ENCODE measurements at places on chromosomes 6 and 20.

- DNase-seq: no peak
Observed at GRCh38 chr6:55399351-55399750, 72.1 kb downstream of the GFRAL start.

- DNase-seq: no peak
Observed at GRCh38 chr6:106688177-106688951, 59.0 kb downstream of the QRSL1 start.

DNA sequence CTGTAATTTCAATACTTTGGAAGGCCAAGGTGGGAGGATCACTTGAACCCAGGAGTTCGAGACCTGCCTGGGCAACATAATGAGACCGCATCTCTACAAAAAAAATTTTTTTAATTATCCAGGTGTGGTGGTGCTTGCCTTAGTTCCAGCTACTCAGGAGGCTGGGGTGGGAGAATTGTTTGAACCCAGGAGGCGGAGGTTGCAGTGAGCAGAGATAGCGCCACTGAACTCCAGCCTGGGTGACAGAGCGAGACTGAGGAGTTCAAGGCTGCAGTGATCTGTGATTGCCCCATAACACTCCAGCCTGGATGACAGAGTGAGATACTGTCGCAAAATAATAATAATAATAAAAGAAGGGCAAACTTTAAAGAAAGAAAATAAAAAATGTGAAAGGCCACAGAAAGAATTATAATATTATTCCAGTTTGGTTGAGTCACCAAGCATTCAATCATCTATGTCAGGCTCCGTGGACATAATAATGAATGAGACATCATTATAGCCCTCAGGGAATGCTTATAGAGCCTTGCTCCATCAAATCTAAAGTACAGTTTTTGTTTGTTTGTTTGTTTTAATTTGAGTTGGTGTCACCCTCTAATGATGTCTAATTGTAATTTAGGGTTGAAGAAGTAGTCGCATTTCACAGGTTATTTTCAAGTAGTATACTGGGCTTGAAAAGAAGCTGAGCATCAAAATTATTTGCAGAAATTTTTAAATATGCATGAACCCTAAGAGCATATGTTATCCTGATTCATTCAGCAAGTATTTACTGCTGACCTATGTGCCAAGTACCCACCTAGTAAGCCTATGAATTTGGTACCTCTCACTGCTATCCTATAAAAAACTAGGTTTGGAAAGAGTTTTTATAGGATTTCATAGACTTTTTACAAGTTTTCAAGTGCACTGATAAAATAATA lies 15.1 kb downstream of the GLYATL3 start:
- no peak for DNase-seq

GRCh38 chr20:9509246-9509645 lies 5.1 kb upstream of the LAMP5 start:
- DNase-seq: no peak

DNA sequence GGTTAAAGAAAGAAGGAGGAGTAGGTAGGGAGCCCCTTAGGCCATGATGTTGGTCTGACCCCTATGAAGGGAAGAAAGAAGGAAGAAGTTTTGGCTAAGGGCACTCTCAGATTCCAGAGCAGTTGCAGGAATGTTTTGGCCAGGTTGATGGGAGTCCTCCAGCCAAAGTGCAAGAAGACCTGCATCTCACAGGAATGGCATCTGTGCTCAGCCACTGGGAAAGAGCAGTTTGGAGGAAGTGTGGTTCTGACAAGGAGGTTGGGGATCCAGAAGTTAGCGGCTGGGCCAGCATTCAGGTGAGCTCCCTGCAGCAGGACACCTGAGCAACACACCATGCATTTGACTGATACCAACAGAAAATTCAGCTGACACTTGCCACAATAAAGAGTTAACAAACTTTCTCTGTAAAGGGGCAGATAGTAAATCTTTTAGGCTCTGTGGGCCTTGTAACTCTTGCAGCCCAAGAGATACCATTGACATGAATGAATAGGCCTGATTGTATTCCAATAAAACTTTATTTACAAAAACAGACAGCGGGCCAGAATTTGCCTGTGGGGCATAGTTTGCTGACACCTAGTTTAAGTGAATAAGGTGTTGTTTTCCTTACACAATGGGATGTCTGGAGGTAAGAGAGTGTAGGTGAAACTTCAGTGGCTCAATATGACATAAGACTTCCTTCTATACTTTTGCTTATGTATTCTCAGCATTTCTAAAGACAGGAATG lies 71.0 kb downstream of the EDN1 start:
- no peak for DNase-seq

DNA sequence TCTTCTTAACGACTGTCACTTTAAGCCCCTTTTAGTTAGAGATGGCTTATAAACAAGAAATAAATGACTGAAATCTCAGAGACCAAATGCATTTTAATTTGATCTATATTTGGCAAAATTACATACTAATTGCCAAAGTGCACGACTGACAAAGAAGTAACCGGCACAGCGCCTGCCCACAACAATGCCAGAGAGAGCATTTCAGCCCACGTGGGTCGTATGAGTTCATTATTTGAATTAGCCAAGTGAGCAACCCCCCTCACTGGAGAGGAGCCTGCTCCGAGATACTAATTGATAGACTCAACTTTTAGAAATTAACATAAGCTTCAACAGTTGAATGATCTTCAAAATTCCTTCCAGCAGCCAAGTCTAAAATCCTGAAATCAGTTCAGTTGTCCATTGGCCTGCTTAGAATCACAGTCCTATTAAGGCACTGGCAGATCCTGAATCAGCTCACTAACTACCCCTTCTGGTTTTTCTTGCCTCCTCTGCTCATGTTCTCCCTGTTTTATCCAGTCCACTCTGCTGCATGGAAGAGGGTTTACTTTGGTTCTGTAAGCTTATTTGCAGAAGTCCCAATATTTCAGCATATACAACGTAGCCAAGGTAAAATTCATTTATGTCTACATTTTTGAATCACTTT lies 519.1 kb upstream of the AGPAT4 start:
- no peak for DNase-seq

- DNase-seq: no peak
Observed at GRCh38 chr6:49606721-49607390, 29.8 kb downstream of the RHAG start.

- peak; percentile 3 for DNase-seq
Observed at GRCh38 chr6:167329014-167329413, 4.1 kb downstream of the TTLL2 start.

DNA sequence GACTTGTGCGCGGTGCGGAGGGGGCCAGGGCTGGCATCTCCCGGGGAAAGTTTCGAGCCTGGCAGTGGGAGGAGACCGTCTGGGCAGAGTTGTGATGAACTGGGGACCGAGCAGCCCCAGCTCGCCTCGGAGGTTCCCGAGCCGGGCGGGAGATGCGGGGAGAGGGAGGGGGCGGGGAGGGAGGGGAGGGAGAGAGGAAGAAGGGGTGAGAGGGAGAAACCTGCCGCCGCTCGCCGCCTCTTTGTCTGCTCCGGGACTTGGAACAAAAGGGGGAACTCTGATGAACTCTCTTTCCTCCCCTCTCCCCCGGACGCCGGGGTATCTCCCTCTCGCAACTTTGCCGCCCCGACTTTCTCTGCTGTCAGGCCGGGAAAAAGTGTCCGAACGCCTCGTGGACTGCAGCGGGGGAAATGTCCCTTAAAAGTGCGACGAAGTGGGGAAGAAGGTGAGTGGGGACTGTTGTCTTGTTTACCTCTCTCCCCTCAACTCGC lies 72.7 kb downstream of the SOX4 start:
- DNase-seq: no peak

GRCh38 chr20:57964011-57964862 lies 254.4 kb upstream of the PMEPA1 start:
- no peak for DNase-seq

DNA sequence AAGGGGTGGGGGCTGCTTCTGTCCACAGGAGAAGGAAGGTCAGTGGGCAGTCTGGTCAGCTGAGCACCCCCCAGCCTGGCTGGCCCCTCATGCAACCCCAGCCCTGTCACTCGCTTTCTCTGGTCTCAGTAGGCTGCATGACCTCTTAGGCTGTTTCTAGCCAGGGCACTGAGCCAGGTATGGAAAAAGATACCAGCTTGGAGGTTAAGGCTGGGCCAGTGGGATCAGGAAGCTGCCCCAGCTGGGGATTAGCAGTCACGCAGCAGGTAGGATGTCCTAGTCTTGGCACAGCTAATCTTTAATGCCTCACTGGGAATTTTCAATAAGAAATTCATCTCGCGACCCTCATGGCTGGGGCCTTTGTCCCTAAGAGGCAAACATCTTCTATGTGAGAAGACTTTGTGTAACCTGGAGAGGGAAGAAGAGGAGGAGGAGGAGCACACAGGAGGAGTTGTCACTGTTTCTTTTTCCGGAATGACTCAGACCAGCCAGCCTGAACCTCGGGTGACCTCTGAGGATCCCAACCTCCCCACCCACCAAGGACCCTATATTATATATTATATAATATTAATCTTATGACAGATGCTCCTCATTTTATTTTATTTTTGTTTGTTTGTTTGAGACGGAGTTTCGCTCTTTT lies 2.4 kb upstream of the BPIFA2 start:
- DNase-seq: no peak

DNA sequence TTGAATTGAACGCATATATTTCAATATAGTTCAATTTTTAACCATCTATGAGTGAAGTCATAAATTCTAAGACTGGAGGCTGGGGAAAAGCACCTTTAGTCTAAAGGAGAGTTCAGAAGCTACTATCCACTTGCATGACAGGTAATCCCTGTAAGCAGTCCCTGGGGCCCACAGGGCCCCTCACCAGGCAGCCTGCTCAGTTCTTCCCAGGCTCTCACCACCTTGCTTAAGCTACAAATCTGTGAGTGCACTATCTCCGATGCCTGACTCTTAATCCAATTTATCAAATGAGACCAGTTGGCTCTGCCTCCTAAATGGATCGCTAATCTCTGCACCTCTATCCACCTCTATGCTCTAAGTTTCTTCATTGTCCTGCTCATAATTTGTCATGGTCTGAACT lies 413.8 kb downstream of the PTPRT start:
- DNase-seq: no peak

DNA sequence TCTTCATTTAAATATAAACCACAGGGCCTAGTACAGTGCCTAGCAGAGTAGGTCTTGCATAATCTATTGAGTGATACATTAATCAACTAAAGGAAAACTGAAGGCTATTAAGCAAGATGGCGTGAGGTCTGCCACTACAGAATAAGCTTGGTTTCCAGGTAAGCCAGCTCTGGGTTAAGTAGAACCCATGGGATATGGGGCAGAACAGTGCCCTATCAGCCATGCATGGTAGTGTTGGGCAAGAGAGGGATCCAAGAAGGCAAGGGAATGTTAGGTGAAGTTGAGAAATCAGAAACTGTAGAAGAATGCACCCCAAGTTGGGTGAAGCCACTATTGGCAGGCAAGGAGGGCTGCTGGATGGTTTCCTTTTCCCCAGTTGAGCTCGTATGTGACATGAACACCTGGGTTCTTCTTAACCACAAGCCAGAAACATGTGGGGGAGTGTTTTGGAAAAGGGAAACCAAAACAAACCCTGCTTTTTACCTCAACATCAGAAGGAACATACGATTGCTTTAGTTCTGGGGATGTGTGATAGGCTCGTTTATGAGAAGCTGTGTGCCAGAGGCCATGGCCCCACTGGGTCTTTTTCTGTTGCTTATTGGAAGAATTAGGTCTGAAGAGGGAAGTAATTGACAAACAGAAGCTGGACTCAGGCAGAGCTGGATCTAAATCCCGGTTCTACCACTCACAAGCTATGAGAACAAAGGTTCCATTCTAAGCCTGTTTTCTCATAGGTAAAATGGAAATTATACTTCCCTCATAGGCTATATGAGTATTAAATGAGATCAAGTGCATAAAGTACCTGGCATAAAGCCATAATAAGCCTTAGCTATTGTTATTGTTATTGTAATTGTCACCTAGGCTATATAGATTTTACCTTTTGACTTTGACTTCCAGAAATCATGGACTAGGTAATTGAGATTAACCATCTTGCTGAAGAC lies 33.5 kb downstream of the NEDD9 start:
- no peak for DNase-seq

DNA sequence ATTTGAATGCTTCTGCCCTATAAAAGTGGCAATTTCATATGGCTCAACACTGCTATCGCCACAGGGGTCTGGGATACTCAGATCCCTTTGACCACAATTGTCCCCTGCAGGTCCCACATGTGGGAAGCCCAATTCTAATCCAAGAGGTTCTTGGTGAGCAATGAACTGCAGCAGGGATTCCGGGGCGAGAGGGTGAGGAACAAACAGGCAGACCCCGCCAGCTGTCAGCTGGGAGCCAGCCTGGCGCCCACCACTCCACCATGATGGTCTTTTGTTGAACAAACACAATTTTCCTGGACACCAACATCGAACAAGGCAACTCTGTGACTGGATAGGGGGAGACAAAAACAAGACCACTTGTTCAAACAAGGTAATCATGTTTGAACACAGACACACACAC lies 80.5 kb downstream of the TMEM242 start:
- no peak for DNase-seq

DNA sequence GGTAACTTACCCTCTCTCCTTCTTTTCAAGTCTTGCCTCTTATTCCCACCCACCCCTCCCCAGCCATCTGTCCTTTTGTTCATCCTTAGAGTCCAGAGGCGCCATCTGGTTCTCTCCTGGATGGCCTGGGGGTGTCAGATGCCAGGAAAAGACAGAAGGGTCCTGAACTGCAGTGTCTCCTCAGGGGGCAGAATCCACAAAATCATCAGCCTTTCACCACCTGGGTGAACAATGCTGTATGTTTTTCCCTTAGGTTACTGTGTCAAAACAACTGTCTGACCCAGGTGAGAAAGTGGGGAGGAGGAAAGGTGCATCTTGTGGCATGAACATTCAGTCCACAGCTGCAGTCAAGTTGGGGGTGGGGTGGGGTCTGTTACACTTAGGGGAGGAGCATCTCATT lies 47.9 kb upstream of the FYN start:
- DNase-seq: no peak

GRCh38 chr6:142184307-142184706 lies 37.2 kb downstream of the VTA1 start:
- no peak for DNase-seq

GRCh38 chr6:162785632-162786242 lies 58.0 kb downstream of the PACRG start:
- no peak for DNase-seq

DNA sequence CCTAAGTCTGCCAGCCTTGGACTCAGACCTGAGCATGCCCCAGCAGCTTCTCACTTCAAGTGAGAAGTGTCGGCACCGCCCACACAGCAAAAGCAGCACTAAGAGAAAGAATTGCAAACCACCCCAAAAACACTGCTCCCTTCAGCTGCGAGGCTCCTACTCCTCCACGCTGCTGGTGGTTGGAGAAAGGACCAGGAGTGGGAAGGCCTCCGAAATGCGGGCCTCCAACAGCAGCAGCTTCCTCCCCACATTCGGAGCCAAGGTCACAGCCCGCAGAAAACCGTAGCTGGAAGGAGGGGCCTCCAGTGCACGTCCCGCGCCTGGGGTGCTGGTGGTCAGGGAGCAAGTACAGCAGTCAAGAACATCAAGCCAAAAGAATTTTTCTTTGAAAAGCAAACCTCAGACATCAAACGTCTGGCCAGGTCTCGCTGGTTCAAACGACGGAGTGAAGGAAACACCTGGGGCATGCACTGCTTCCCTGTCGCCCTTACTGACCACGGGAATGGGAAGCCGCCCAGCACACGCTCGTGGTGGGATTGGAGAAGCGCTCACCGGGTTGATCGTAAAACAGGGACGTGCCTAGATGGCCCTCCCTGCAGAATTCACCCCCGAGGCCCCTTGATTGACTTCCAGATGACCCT lies 185.6 kb upstream of the CST7 start:
- DNase-seq: no peak

GRCh38 chr20:24605937-24606455 lies 136.6 kb downstream of the SYNDIG1 start:
- no peak for DNase-seq

GRCh38 chr6:70241991-70242420 lies 60.9 kb downstream of the COL9A1 start:
- DNase-seq: no peak
